SJCRH30 (cell line): ENCODE measurements at places on chromosomes 5 and 9. TPM values are rescaled to one million over a fixed set of nuclear protein-coding genes. Genes with fewer than 3 reads are reported as not detected.

DNA sequence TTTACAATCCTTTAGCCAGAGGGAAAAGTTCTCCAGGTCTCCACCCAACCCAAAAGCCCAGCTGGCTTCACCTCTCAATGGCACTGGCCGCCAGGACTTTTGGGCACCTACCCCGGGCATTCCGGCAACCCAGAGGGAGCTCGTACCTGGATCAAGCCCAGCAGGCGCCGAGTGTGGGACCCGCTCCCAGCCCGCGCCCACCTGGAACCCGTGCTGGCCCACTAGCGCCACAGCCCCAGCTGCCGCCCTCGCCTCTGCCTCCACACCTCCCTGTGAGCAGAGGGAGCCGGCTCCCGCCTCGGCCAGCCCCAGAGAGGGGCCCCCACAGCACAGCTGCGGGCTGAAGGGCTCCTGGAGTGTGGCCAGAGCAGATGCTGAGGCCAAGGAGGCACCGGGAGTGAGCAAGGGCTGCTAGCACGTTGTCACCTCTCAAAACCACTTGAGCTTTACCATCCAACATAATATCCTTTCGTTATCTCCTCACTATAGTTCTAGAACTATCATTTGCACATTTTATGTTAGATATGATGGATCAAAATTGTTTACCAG is 69.7 kb downstream of the GCNT1 start:
- DNase-seq: peak; percentile 57

- no peak for DNase-seq
These were observed 126.8 kb upstream of the PCA3 start for GRCh38 chr9:76637416-76637815.

DNA sequence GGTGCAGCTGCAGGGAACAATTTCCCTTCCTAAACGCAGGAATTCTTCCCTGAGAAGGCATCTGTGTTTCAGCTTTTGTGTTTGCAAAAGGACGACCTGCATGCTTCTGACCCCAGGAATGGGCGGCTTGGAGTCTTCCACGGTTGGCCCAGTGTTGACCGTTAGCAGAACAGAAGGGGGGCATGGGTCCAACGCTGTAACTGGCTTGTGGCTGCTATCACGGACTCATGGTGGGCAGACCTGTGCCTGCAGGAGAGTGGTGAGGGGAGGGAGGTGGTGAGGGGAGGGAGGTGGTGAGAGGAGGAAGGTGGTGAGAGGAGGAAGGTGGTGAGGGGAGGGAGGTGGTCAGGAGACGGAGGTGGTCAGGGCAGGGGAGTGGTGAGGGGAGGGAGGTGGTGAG is 388.6 kb upstream of the IRX4 start:
- DNase-seq: no peak

DNA sequence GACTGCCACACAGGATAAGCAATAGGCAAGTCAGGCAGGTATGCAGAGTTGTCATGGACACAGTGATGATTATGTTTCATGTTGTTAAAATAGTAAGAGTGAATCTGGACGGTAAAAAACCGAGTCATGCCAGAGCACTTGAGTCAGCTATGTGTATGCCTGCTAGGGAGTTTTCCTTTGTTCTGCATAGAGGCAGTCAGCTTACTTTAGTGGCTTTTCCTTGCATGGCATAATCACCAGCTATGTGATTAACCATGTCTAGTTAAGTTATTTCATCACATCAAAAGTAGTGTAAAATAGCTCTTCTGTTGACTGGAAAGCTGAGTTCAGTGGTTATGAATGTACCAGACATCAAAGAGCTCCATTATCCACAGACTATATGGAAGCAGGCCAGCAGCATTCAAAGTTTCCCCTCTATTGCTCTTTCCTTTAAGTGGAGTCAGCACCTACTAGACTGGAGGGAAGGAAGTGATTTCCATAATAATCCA is 989.8 kb downstream of the TLE1 start:
- peak; percentile 67 for DNase-seq

GRCh38 chr9:89426384-89426961 is 71.4 kb downstream of the SEMA4D start:
- no peak for DNase-seq

GRCh38 chr9:23663536-23663935 is 162.5 kb downstream of the ELAVL2 start:
- no peak for DNase-seq

GRCh38 chr5:10265245-10266109 is 15.4 kb downstream of the CCT5 start:
- DNase-seq: no peak

DNA sequence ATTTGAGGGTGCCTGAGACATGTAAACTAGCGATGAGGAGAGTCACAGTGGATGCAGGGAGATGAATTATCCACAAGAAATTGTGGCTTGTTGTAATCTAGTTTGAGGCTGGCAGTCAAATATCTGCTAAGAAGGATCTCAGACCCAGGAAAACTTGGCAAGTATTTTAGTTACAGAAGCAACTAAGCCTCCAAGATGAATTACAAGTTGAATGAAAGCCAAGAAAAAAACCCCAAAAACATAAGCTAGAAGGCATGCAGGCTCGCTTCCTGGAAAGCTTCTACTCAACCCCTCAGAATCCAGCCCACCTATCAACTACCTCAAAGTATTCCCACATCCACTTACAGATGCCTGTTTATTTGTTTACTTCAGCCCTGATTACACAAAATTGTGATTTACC is 696.9 kb downstream of the MAT2B start:
- no peak for DNase-seq

GRCh38 chr5:6567835-6568234 is 65.0 kb downstream of the NSUN2 start:
- DNase-seq: no peak

DNA sequence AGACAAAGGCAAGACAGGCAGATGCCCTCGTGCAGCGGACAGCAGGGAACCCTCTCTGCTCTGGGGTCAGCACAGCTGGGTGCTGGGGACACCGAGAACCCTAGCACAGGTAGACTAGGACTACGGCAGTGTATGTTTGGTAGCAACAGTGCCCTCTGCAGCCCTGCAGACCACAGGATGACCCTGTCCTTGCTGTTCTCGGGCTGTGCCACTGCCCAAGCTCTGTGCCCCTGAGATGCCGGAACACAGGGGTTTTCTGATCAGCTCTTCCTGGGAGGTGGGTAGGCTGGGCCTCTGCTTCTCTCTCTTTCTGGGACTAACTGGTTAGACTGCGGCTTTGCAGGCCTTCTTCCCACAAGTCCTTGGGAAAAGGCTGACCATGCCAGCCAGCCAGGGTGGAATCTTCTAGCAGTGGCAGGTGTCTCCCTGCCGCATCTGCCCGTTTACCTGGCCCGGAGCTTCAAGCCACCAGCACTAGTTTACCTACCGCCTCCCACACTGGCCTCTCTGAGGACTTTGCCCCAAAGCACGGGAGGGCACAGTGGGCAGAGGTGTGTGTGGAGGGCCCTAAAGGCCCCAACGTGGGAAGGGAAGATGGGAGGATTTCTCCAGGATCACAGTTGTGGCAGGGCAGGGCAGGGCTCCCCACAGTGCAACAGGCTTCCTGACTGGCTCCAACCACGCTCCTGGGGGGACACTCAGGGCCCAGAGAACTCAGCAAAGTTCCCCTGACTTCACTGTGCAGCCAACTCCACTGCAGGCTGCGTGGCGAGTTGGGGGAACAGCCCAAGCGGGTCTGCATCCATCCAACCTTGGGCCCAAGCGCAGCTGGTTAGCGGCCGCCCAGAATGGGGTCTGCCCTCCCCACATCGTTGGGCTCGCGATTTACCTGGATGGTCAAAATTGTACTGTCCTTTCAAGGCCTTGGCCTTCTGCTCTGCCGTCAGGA is 1.2 kb downstream of the UCK1 start:
- no peak for DNase-seq

DNA sequence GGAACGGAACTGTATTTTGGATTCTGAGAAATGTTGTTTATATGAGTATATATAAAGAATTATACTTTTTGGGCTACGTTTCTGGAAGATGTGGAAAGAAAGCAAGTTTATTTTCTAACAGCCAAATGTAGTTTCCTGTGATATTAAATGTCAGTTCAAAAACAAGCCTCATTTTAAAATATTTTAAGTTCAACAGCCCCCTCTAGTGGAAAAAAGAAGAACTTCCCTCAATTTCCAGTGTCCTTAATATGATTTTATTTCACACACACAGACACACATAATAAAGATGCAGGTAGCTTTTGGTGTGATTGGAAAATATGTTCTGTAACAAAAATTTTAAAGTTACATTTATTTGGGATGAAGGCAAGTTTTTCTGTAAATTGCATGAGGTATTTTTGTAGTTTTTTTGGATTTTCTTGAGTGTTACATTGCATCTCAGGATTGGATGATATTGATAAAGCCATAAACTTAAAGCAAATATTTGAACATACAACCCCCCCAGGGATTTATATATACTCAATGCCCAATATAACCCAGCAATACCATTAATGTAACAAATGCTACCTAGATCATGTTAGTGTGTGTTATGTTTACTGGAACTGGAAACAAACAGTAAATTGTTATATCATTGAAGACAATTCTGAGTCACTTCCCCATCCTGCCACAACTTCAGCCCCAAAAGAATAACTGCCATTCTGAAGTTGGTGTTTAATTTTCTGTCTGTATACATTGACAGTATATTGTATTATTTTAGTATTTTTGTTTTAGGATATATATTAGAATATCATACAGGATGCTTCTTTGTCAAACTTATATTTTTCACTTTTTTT is 54.0 kb downstream of the CCDC171 start:
- DNase-seq: no peak

DNA sequence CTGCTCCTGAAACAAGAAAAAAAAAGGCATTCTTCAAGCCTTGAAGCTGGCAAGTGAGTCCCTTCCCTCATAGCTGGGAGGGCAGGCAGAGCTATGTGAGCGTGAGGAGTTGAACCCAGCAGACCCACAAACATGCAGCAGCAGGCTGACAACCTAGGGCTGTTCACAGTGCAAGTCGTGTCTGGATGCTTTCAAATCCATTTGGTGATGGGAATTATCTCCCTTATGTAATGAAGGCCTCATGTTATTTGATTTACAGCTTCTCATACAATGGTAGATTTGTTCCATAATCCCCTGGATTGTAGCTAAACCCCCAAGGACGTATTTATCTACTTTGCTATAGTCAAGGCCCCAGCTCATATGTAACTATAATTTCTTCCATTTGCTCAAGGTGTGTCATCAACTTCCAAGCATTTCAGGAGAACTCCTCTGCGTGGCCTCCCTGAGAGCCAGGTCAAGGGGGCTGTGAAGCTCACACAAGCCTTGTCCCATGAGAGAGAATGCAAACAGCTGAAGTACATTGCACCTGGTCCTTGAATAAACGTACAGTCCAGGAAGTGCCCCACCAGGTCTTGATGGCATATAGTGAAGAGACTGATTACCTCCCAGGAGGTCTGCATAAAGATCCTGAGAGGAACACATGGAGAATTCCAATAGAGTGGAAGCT is 124.8 kb upstream of the SLC1A3 start:
- no peak for DNase-seq

GRCh38 chr9:74724317-74724716 is 163.4 kb downstream of the TRPM6 start:
- no peak for DNase-seq

- no peak for DNase-seq
These were observed 2.2 kb downstream of the FAM219A start for GRCh38 chr9:34456151-34456550.

GRCh38 chr5:181166812-181167733 is 19.7 kb downstream of the OR2V2 start:
- DNase-seq: no peak

DNA sequence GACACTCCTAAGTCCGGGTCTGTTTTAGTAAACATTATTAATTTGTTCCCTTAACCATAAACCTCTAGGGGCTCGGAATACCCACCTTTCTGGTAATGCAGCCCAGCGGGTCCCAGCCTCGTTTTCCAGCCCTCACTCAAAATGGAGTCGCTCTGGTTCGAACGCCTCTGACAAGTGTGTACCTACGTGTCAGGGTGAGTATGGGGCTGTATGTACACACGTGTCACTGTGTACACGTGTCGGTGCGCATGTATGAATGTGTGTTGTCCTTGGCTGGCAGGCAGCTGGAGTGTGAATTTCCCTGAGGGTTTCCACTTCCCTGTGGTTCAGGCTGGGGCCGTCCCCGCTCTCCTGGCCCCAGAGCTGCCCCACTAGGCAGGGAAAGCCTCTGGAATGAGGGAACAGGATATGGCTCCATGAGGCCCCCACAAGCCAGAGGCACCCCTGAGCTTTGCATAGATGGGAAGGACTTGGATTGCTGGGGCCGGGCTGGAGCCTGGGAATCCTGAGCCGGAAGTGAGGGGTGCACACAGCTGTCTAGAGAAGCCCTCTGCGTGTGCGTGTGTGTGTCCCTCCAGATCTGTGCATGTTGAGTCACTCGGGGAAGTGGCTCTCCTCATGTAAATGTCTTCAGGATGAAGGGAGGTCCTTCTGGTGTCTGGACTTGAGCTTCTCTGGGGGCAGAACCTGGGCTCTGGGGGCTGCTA is 160.8 kb upstream of the IER5L start:
- peak; percentile 53 for DNase-seq

DNA sequence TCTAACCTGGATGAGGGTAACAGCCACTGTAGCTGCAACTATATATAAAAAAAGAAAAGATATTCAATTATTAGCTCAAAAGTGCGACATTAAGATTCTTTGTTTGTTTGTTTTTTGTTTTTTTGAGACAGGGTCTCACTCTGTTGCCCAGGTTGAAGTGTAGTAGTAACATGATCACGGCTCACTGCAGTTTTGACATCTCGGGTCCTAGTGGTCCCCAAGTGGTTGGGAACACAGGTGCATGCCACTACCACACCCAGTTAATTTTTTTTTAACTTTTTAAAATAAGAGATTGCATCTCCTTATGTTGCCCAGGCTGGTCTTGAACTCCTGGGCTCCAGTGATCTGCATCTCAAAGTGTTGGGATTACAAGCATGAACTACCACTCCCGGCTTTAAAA is 61.8 kb downstream of the MEF2C start:
- no peak for DNase-seq

DNA sequence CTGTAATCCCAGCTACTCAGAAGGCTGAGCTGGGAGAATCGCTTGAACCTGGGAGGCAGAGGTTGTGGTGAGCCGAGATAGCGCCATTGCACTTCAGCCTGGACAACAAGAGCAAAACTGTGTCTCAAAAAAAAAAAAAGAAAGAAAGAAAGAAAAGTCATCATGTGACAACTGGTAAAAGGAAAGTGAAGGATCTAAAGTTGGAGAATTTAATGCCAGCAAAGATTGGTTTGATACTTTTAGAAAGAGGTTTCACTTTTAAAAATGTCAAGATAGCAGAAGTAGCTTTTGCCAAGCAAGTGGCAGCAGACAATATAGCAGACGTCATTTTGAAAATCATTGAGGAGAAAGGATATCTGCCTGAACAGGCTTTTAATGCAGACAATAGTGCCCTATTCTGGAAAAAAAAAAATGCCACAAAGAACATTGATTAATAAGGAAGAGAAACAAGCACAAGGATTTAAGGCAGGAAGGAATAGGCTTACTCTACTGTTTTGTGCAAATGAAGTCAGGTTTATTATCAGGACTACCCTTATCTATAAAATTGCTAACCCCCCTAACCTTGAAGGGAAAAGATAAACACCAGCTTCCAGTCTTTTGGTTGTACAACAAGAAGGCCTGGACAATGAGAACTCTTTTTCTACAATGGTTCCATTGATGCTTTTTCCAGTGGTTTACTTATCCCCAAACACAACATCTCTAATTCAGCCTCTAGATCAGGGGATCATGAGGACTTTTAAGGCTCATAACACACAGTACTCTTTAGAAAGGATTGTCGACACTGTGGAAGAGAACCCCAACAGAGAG is 12.0 kb downstream of the PKD2L2 start:
- DNase-seq: no peak

GRCh38 chr5:83400241-83400640 is 71.3 kb upstream of the VCAN start:
- DNase-seq: no peak

ZNG1E gene
- total RNA-seq: 51.2 and 69.1 TPM in 2 replicates

TAF11L10 gene
- total RNA-seq: not detected in 2 replicates

SPINK7 gene
- total RNA-seq: not detected in 2 replicates

LPAR1 gene
- total RNA-seq: 13.9 and 14.8 TPM in 2 replicates

APBA1 gene
- 0.35 and 0.53 TPM in 2 replicates for total RNA-seq

SAXO1 gene
- not detected in 2 replicates for total RNA-seq

LYRM7 gene
- 21.1 and 21.8 TPM in 2 replicates for total RNA-seq

TYRP1 gene
- total RNA-seq: 0.04 and 0.05 TPM in 2 replicates
